ENCODE measurements at places on chromosomes 16 and 17.

DNA sequence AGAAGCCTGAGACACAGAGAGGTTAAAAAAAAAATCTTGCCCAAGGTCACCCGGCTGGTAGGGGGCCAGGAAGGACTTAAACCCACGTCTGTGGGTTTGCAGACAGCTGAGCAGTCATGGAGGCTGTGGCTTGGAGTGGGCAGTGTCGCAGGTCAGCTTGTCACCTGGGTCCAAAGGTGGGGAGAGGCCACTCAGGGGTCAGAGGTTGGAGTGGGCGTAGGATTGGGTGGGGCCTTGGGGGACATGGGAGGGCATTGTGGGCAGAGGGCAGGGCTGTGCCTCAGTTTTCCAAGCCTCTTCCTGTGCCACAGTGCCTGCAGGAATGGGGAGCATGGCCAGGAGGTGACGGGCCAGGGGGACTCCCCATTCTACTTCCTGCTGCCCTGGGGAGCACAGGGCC is 2.0 kb upstream of the NDRG4 start:
- no peak for DNase-seq

GRCh38 chr16:6964679-6965078 is 368.0 kb upstream of the RBFOX1 start:
- DNase-seq, result no peak

- no peak for DNase-seq
Observed at GRCh38 chr16:57001026-57001679, 11.8 kb downstream of the NLRC5 start.

GRCh38 chr16:24758373-24758772 is 28.9 kb downstream of the TNRC6A start:
- DNase-seq, result no peak
